ENCODE measurements at places on chromosomes 2 and 18. TPM values are rescaled to one million over a fixed set of nuclear protein-coding genes. Genes with fewer than 3 reads are reported as not detected.

The OTOS gene
- total RNA-seq: not detected

The POTEI gene
- not detected for total RNA-seq

The CCDC74A gene
- total RNA-seq: 6.9 TPM

The ATG9A gene
- total RNA-seq: 55.7 TPM

The ARHGAP25 gene
- 0.43 TPM for total RNA-seq

The DLX1 gene
- not detected for total RNA-seq

Data from articular chondrocyte of knee joint (primary cell).